ENCODE measurements at places on chromosomes 1 and 21.

- DNase-seq = no peak
Measured at GRCh38 chr1:114286179-114286578, 132.5 kb upstream of the SYT6 start.

- no peak for DNase-seq
Measured at GRCh38 chr1:211613108-211613947, 34.4 kb upstream of the SLC30A1 start.

- no peak for DNase-seq
Measured at GRCh38 chr1:221947731-221948130, 205.8 kb upstream of the DUSP10 start.

DNA sequence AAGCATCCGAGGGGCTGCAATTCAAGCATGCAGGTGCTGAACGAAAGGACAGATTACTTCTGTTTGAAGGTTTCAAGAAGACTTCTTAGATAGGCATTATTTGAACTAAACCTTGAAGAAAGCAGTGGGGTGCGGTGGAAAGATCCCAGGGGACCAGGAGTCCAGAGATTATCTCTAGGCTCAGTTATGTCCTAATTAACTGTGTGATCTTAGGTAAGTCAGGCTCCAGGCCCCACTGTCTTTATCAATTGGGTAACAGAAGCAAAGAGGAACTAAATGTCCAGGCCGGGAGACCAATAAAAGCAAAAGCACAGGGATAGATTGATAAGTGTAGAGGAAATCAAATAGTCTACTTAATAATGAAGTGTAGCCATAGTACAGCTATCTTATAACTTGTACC lies 72.9 kb upstream of the CDC42BPA start:
- no peak for DNase-seq

- DNase-seq = no peak
Measured at GRCh38 chr1:6963912-6964307, 178.7 kb downstream of the CAMTA1 start.

- DNase-seq = no peak
Measured at GRCh38 chr1:10815858-10816195, 19.4 kb upstream of the CASZ1 start.

DNA sequence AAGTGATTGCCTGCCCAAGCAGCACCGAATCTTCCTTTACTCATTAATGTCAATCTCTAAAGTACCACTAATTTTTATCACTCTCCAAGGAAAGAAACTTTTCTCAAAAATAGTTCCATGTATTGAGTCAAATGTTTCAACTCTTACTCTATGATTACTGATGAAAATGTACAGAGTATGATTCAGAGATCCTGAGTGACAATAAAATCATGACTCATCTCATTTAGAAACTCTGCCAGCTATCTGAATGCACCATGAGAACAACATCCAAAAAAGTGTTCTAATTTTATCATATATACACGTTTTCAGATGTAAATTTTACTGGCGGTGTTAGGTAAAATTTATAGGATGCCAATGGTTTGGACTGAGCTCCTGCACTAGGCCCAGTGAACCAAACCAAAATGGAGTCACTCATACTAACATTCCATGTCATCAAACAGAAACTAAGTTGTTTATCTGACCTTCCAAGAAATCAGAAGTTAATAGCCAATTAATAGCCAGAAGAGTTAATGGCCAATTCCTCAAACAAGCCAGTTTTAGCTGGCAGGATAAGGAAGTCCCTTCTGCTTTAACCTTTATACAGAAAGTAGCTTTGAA lies 22.6 kb downstream of the PLPPR5 start:
- DNase-seq = no peak

DNA sequence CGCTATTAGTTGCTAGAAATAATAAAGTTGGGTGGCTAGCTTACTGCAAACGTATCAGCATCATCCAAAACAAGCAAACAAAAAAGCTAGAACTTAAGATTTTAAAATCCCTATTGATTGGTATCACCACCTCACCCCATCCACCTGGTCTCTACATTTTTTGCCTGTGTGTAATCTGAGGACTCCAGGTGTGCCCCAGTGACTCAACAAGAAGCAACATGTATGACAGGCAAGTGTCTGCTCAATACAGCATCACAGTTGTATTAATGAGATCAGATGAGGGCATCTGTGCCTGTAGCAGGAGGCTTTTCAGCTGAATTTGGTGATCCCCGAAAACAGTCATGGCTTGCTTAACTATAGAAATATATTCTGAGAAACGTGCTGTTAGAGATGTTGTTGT lies 14.6 kb upstream of the PAPPA2 start:
- DNase-seq = no peak

GRCh38 chr1:37888022-37888700 lies 28.8 kb upstream of the MTF1 start:
- DNase-seq = no peak

- DNase-seq = no peak
Measured at GRCh38 chr1:31487143-31487542, 74.1 kb downstream of the SERINC2 start.

GRCh38 chr1:211194826-211195225 lies 60.9 kb upstream of the KCNH1 start:
- no peak for DNase-seq

DNA sequence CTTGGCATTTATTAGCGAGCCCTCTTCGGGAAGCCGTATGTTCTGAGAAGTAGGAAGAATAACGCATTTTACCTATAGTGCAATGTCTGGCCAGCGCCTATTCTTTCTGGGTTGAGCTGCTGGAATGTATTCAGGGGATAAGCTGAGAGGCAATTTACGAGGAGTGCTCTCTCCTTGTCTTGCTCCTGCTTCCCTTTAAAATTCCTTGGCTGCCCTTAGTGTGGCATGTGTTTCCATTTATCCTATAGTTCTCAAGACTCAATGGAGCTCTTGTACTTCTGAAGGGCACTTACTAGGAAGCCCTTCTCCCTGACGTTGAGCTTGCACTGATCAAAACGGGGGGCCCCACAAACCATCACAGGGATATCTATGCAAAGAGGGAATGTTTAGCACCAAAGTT lies 364.6 kb downstream of the DISC1 start:
- no peak for DNase-seq

DNA sequence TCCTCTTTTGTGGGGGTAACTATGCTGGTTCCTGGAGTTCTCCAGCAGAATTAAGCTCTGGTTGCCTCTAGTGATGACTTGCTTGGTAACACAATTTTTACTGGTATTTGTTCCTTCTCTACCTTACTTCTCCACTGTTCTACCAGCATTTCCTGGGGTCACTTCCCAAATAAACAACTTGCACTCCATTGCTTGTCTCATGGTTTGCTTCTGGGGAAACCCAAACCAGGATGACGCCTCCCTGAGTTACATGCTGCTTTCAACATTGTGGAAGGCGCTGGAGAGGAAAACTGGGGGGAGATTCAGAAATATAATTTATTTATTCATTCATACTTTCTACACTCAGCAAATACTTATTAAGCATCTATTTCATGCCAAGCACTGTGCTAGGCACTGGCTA lies 55.3 kb upstream of the AK4 start:
- no peak for DNase-seq

DNA sequence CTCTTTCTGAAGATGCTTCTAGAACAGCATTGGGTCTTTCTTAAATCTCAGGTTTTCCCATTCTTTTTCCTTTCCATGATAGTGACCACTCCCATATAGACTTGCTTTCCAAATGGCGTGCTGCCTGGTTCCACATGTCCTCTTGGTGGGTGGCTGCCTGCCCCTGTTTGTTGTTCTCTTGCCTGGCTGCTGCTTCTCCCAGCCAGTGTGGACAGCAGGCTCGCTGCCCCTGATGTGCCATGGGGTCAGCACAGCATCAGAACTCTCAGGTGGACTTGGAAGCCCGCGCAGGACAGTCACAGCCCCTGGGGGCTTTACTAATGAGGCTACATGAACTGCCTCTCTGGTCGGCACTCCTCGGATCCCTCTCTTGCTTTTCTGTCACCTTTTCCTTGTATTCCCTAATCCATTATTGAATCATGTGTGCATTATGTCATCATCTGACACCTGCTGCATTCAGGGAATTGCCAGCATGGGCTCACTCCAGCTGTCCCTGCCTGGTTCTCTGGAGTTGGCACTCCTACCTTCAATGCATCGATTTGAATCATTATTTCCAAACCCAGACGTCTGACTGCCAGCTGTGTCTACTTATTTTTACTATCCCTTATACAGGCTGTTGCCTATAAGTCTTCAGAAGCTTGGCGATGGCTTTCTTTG lies 100.5 kb upstream of the COA6 start:
- DNase-seq = no peak

DNA sequence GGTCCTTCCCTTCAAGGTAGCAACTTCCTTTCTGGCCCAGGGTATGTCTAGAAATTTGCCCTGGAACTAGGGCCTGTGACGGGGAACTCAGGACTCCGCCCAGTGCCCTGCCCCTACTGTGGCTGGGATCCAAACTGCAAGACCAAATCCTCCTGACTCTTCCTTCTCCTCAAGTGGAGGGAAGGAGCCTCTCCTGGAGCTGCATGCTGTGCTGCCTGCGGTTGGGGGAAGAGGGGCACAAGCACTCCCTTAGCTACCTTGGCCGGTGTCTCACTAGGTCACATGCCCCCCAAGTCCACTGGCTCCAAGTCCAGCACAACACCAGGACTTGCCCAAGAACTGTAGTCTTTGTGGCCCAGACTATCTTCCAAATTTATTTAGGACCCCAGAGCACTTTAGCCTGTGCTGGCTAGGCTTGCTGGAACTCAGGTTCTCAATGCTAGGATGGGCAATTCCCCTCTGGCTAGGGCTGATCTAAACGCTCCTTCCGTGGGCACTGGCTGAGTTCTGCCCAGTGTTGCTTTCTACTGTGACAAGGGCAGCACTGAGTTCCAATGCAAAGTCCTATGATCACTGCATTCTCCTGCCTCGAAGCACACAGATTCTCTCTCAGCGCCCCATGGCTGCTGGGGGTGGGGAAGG lies 12.2 kb downstream of the ADSS2 start:
- DNase-seq = no peak

DNA sequence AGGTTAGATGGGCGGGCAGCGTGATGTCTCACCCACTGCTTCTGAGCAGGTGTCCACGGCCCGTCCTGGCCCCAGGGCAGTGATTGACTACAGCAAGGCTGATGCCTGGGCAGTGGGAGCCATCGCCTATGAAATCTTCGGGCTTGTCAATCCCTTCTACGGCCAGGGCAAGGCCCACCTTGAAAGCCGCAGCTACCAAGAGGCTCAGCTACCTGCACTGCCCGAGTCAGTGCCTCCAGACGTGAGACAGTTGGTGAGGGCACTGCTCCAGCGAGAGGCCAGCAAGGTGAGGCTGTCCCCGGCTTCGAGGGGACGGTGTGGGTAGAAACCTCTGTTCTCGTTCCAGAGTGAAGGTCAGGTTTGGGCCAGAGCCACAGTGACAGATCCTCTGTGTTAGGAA lies 12.2 kb downstream of the DDOST start:
- DNase-seq = no peak

DNA sequence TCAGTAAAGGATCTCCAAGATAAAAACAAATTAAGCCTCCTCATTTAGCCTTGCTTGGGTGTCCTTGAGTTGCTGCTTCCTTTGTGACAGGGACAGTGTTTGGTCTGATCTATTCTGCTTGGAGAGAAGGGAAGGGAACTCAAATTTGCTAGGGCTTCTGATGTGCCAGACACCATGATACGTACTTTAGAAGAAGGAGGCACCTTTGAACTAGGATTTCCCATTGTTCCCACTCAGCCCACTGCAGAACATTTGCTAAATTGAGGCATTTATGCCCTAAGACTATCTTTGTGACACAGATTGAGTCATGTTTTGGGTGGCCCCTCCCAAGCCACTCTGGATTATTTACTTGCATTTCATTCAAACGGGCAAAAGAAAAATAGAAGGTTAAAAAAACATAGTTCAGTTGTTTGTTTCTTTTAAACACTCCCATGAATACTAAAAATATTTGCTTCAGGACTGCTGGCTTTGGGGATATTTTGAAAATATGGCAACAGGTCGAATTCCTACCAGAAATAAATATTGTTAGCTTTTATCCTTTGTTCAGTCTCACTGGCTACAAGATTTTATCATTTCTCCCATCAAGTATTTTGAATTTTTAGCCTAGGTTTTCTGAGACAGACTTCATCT lies 81.9 kb upstream of the WLS start:
- no peak for DNase-seq

GRCh38 chr1:85019994-85020393 lies 23.1 kb upstream of the MCOLN2 start:
- DNase-seq = no peak

GRCh38 chr1:68166348-68166747 lies 66.0 kb downstream of the WLS start:
- no peak for DNase-seq

DNA sequence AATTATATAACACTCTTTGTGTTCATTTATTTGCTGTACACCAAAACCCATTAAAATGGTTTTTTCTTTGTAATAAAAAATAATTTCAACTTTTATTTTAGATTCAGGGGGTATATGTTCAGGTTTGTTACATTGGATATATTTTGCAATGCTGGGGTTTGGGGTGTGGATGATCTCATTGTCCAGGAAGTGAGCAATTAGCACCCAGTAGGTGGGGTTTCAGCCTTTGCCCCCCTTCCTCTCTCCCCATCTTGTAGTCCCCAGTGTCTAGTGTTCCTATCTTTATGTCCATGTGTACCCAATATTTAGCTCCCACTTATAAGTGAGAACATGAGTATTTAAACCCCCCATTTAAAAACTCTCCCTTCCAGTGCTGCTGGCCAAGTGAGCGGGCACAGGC lies 184.6 kb downstream of the RHOU start:
- DNase-seq = no peak

- no peak for DNase-seq
Measured at GRCh38 chr1:1202831-1203560, 3.4 kb downstream of the TNFRSF18 start.

GRCh38 chr1:86976664-86977063 lies 62.2 kb downstream of the HS2ST1 start:
- DNase-seq = no peak

DNA sequence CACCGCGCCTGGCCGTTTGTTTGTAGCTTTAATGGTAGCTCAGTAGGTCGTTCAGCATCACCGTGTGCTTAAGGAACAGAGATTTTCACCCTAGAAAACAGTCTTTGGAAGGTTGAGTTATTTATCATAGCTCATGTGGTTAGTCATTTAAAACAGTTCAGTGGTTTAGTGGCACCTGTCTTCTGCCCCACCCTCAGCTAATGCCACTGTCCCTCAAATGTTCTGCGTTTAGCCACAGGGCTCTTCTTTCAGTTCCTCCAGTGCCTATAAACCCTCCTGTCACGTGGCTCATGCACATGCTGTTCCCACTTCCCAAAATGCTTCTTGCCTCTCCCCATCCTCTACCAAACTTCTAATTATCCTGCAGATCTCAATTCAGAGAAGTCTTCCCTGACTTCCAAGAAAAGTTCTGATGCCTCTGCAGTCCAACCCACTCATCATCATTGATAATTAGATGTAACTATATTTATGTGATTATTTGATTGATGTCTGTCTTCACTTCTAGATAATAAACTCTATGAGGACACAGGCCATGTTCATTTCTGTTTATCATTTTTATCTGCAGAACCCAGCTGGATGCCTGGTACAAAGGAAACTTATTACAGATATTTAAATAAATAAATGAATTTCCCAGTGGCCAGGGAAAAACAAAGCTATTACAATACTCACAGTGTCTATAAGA lies 14.4 kb upstream of the DIPK1A start:
- no peak for DNase-seq

- DNase-seq = no peak
Measured at GRCh38 chr1:150813028-150813707, 5.1 kb upstream of the CTSK start.

GRCh38 chr1:154786804-154787570 lies 83.1 kb downstream of the KCNN3 start:
- no peak for DNase-seq

Data from stimulated activated CD8-positive, alpha-beta memory T cell treated with anti-CD3 and anti-CD28 coated beads, Interleukin-4, amount 100 ng/mL, for 4 hours (primary cell).